Hematopoietic multipotent progenitor cell (in vitro differentiated cells): ENCODE measurements at places on chromosomes 1 and 21.

GRCh38 chr1:15148475-15148874 lies 5.1 kb upstream of the TMEM51 start:
- no peak for DNase-seq

DNA sequence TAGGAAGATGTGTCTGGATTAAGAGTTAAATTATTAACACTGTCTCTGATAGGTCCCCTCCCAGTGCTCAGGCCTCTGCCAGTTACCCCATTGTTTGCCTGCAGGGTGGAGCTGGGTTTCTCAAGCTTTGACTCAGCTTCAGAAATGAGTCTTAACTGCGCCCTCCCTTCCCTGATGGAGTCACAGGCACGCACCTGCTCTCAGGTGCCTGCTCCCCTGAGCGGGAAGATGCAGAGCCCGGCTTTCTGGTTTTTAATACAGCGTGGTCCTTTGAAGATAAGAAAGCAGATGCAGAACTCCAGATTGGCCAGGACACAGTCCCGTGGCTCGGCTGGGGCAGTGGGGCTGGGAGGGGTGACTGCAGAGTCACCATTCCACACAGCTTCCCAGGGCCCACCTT lies 3.2 kb upstream of the SPRR4 start:
- DNase-seq, result no peak

DNA sequence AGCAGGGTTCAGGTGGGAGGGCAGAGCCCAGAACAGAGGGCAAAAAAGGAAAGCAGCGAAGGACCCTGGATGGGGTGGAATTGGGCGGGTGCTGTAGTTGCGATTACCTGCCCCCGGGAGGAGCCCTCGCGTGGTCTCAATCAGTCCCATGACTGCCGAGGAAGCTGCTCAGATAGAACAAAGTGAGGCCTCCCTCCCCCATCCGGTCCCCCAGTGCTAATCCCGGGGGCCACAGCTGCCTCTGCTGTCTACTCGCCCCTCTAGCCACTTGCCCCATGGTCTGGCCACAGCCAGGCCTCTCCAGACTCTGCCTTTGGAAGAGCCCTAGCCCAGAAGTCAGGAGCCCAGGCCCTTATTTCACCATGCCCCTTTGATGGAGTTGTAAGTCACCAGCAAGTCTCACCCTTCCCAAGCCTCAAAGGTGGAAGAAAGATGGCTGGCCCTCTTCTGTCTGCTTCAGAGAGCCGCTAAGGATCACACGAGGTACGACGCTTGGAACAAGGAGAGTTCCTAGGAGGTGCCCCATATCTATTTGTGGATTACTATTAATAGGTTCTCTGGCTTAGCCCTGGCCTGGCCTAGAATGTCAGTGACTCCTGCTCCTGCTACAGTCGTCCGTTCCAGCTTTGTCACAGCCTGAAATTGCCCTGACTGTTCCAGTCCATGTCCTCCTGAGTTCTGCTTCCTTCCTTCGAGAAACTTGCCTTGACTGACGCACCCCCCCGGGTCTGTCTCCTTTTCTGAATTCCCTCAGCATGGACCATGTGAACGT lies 16.4 kb downstream of the ECHDC2 start:
- DNase-seq, result peak; percentile 37

DNA sequence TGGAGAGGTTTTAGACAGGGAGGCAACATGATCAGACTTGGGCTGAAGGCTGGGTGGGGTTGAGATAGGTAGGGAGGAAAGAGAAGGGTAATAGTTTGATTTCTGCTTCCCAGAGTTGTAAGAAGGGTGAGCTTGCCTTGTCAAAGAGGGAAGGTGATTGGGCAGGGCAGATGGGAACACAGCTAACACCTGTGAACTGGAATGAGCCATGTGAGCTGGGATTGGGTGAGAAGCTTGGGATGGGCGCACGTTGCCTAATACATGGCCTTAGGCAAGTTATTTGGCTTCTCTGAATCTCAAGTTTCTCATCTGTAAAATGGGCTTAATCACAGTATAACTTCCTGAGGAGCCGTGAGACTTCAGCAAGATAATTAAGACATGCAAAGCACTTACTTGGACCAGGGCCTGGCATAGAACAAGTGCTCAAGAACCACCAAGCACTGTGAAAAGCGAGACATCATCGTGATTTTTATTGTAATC lies 33.8 kb upstream of the ID3 start:
- DNase-seq, result no peak

- no peak for DNase-seq
These were observed 55.0 kb upstream of the EPHA8 start for GRCh38 chr1:22508329-22508728.
